ENCODE measurements at places on chromosomes 7 and 10. TPM values are rescaled to one million over a fixed set of nuclear protein-coding genes. Genes with fewer than 3 reads are reported as not detected.

DNA sequence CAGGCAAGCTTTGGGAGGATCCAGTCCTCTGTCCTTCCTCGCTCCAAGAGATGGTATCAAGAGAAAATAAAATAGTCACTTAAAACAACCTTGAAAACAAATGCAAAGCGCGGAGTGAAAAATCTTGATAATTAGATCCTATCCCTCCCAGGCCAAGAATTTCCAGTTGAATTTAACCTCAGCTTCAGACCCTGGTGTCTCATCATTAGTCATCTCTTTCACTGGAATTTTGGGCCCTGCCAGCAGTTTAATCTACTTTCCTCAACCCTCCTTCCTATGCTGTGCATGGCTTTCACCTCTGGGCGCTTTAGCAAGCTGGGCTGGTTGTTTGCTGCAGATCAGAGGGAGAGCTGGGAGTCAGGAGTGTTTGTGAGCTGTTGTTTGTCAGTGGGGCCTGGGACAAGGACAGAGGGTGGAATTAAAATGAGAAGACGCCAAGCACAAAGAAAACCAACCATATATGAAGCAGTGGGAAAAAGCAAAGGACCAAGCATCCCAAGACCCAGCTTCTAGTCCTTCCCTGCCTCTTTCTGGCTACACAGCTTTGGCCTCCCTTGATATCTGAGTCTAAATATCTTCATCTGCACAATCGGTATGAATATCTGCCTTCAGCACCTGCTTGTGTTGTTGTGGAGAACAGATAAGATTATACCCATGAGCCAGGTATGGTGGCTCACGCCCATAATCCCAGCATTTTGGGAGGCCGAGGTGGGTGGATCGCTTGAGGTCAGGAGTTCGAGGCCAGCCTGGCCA lies 13.5 kb downstream of the MYOF start:
- H3K4me1 ChIP-seq: peaks cover 54% of the 10 kb centered on the region
- peak overlapping the region; percentile 97 for H3K27ac ChIP-seq
- no peak for DNase-seq
- H3K27me3 ChIP-seq: no peaks in the 10 kb centered on the region
- H3K36me3 ChIP-seq: peaks cover 83% of the 10 kb centered on the region
- peak overlapping the region; percentile 43 for H3K4me3 ChIP-seq

GRCh38 chr10:107692072-107692471 lies 527.6 kb upstream of the SORCS1 start:
- H3K4me3 ChIP-seq: no peak overlapping the region
- no peak for DNase-seq
- no peak overlapping the region for H3K27ac ChIP-seq
- no peaks in the 10 kb centered on the region for H3K27me3 ChIP-seq
- H3K4me1 ChIP-seq: no peaks in the 10 kb centered on the region

DNA sequence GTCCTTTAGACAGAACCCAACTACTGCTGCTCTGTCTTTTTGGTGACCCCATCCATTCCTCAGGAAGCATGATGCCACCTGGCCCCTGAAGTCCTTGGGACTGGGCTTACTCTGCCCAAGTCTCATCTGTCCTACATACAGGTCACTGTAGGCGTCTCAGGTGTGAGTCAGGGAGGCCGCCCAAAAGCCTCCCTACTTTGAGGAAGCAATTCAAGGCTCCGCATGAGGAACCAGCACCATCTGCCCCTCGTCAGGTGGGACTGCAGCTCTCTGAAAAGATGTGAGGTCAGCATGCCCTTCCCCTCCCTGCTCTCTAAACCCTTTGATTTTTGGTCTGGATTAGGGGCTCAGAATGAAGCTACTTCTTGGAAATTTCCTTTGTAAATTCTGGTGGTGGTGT lies 354.8 kb downstream of the CXCL12 start:
- no peak overlapping the region for H3K27ac ChIP-seq
- no peaks in the 10 kb centered on the region for H3K36me3 ChIP-seq
- DNase-seq: no peak
- H3K27me3 ChIP-seq: peaks cover 10% of the 10 kb centered on the region

DNA sequence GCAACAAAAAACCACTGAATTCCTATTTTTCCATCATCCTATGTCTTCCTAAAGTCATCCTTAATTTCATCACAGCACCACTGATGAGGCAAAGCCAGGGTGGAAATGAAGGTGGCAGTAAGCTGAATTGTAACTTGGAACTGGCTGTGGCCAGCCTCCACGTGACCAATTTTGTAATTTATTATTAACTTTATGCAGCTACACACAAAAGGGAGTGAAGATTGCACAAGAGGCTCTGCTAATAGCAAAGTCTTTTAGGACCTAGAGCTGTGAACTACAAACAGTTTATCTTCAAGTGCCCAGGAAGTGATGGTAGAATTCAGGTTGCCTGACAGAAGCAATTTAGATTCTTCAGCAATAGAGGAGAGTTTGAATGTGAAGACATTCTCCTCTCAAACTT lies 176.4 kb downstream of the CCDC71L start:
- H3K4me3 ChIP-seq: no peak overlapping the region
- H3K27me3 ChIP-seq: no peaks in the 10 kb centered on the region
- DNase-seq: peak; percentile 47
- H3K4me1 ChIP-seq: peaks cover 51% of the 10 kb centered on the region
- H3K27ac ChIP-seq: peak overlapping the region; percentile 88
- H3K36me3 ChIP-seq: peaks cover 11% of the 10 kb centered on the region

DNA sequence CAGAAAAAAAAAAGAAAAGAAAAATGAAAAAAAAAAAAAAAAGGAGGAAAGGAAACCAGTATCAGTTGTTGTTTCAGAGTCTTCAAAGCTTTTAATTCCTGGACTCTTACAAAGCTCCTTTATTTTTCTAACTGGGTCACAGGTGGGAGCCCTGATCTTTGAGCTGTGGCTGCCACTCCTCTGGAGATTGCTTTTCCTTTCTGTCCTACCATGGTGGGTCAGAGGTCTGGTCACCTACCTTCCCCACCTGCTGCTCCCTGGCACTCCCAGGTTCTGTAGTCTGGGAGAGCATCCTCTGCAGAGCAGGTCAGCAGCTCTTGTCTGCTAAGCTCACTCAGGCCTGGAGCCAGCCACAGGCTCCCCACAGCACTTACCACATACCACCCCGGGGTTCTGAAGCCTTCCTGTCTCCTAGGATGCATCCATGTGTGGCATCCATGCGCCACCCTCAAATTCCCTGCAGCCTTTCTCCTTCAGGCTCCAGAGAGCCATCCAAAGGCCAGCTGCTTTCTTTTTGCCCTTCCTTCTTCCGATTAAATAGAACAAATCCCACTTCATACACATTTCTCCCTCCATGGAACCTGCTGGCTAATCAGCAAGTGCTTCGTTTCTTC lies 73.2 kb upstream of the TPK1 start:
- H3K27me3 ChIP-seq: no peaks in the 10 kb centered on the region
- no peak overlapping the region for H3K27ac ChIP-seq
- no peak overlapping the region for H3K4me3 ChIP-seq
- no peaks in the 10 kb centered on the region for H3K4me1 ChIP-seq
- H3K36me3 ChIP-seq: no peaks in the 10 kb centered on the region

GRCh38 chr7:20831956-20832355 lies 45.3 kb upstream of the SP8 start:
- H3K4me3 ChIP-seq: no peak overlapping the region
- no peak overlapping the region for H3K27ac ChIP-seq
- DNase-seq: no peak
- H3K4me1 ChIP-seq: no peaks in the 10 kb centered on the region
- H3K27me3 ChIP-seq: peaks cover 75% of the 10 kb centered on the region
- H3K36me3 ChIP-seq: no peaks in the 10 kb centered on the region

GRCh38 chr7:106629516-106629915 lies 31.4 kb downstream of the CCDC71L start:
- no peak overlapping the region for H3K27ac ChIP-seq
- no peak for DNase-seq
- H3K36me3 ChIP-seq: peaks cover 15% of the 10 kb centered on the region
- H3K27me3 ChIP-seq: no peaks in the 10 kb centered on the region

DNA sequence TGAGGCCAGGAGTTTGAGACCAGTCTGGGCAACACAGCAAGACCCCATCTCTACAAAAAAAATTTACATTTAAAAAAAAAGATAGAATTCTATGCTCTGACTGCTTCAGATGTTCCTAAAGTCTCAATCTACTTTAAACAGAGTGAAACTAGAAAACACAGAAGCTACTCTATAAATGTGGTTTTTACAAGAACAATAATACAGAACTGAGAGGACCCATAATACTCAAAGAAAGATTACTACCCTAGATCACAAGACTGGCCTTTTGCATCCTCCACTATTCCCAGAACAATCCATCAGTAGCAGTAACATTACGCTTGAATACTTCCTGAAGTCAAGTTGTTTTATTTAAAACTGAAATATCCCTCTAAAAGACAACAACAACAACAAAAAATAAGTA lies 119.4 kb downstream of the ZFAND4 start:
- no peak overlapping the region for H3K27ac ChIP-seq
- DNase-seq: no peak
- H3K36me3 ChIP-seq: no peaks in the 10 kb centered on the region
- no peaks in the 10 kb centered on the region for H3K27me3 ChIP-seq

GRCh38 chr7:22442187-22442881 lies 57.7 kb downstream of the STEAP1B start:
- DNase-seq: peak; percentile 30
- H3K27me3 ChIP-seq: no peaks in the 10 kb centered on the region
- peak overlapping the region; percentile 88 for H3K27ac ChIP-seq
- peaks cover 58% of the 10 kb centered on the region for H3K4me1 ChIP-seq

- H3K4me1 ChIP-seq: no peaks in the 10 kb centered on the region
- no peaks in the 10 kb centered on the region for H3K27me3 ChIP-seq
- no peak overlapping the region for H3K27ac ChIP-seq
- H3K36me3 ChIP-seq: peaks cover 25% of the 10 kb centered on the region
- DNase-seq: peak; percentile 73
Observed at GRCh38 chr10:70115948-70116682, 16.5 kb downstream of the AIFM2 start.

DNA sequence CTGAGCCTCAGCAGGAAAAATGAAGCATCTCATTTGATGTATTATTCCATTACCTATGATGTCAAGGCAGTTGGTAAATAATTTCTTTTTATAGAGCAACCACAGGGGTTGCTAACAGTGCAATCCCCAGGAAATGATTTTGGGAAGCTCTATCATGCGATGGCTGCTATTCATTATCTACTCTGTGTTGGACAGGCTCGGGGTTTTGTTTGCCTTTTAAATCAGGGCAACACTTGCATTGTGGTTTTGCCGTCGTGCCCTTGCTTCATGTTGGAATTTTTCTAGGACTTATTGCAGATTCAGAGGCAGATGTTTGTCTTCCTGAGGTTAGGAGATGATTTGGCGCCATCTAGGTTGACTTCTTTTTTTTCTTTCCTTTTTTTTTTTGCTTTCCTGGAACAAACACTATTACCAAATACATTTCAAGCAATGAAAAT lies 128.4 kb downstream of the BICC1 start:
- H3K27ac ChIP-seq: peak overlapping the region; percentile 43
- DNase-seq: peak; percentile 46
- H3K27me3 ChIP-seq: no peaks in the 10 kb centered on the region
- peaks cover 78% of the 10 kb centered on the region for H3K4me1 ChIP-seq
- H3K4me3 ChIP-seq: peak overlapping the region; percentile 29

- H3K36me3 ChIP-seq: peaks cover 3% of the 10 kb centered on the region
- H3K27ac ChIP-seq: no peak overlapping the region
- no peaks in the 10 kb centered on the region for H3K4me1 ChIP-seq
- H3K27me3 ChIP-seq: peaks cover 98% of the 10 kb centered on the region
- H3K4me3 ChIP-seq: no peak overlapping the region
Observed at GRCh38 chr7:1693991-1694524, 24.0 kb downstream of the ELFN1 start.

GRCh38 chr7:116511552-116512519 lies 12.3 kb downstream of the CAV2 start:
- H3K4me1 ChIP-seq: peaks cover 38% of the 10 kb centered on the region
- no peaks in the 10 kb centered on the region for H3K27me3 ChIP-seq
- peak overlapping the region; percentile 71 for H3K4me3 ChIP-seq
- H3K36me3 ChIP-seq: peaks cover 6% of the 10 kb centered on the region
- peak overlapping the region; percentile 57 for H3K27ac ChIP-seq

DNA sequence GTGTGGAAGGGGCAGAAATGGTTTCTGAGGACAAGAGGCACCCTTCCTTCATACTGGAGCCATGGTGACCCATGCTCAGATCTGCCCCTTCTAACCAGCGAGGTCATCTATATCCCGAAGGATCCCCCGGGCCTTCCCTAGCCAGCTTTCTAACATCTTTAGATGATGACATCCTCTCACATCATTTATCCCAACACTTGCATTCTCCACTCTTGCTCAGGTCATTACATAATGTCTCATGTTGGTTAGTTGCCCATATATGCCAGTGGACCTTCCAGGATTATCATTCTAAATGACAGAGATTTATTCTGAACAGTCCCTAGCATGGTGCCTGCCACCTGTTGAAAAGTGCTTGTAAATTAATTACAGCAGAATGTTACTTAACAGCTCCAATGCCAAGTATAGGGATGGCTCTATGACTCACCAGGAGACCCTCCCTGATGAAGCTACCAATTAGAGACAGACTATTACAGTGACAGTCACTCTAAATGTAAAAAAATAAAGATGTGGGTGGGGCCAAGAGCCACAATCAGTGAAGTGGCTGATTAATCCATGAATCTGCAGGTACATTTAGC lies 22.6 kb upstream of the ABLIM1 start:
- no peak for DNase-seq
- H3K4me1 ChIP-seq: peaks cover 53% of the 10 kb centered on the region
- peaks cover 6% of the 10 kb centered on the region for H3K36me3 ChIP-seq
- H3K27ac ChIP-seq: peak overlapping the region; percentile 39
- no peaks in the 10 kb centered on the region for H3K27me3 ChIP-seq

- no peak for DNase-seq
- no peak overlapping the region for H3K27ac ChIP-seq
- no peak overlapping the region for H3K4me3 ChIP-seq
- H3K36me3 ChIP-seq: no peaks in the 10 kb centered on the region
- no peaks in the 10 kb centered on the region for H3K27me3 ChIP-seq
Observed at GRCh38 chr7:79988653-79989052, 146.0 kb upstream of the GNAI1 start.

GRCh38 chr7:121126801-121127534 lies 138.5 kb downstream of the CPED1 start:
- no peak for DNase-seq
- H3K36me3 ChIP-seq: no peaks in the 10 kb centered on the region
- no peak overlapping the region for H3K4me3 ChIP-seq
- H3K27me3 ChIP-seq: no peaks in the 10 kb centered on the region

- H3K36me3 ChIP-seq: peaks cover 46% of the 10 kb centered on the region
- no peaks in the 10 kb centered on the region for H3K27me3 ChIP-seq
- H3K4me1 ChIP-seq: peaks cover 8% of the 10 kb centered on the region
- no peak for DNase-seq
Observed at GRCh38 chr10:96587264-96588059, 650 bp upstream of the TM9SF3 start.

GRCh38 chr7:41163991-41164390 lies 538.9 kb downstream of the INHBA start:
- no peak for DNase-seq
- no peak overlapping the region for H3K27ac ChIP-seq
- H3K27me3 ChIP-seq: no peaks in the 10 kb centered on the region
- H3K36me3 ChIP-seq: no peaks in the 10 kb centered on the region
- peaks cover 3% of the 10 kb centered on the region for H3K4me1 ChIP-seq
- no peak overlapping the region for H3K4me3 ChIP-seq

- H3K4me1 ChIP-seq: no peaks in the 10 kb centered on the region
- H3K27me3 ChIP-seq: no peaks in the 10 kb centered on the region
- DNase-seq: no peak
- H3K4me3 ChIP-seq: no peak overlapping the region
Observed at GRCh38 chr7:55426676-55427075, 61.5 kb downstream of the LANCL2 start.

H2BK1 gene
- not detected for total RNA-seq

MDFIC gene
- 12.5 TPM for total RNA-seq

ACADSB gene
- total RNA-seq: 8.7 TPM

CACUL1 gene
- total RNA-seq: 44.6 TPM

COL1A2 gene
- total RNA-seq: not detected

VWA2 gene
- 5.8 TPM for total RNA-seq

PON1 gene
- total RNA-seq: not detected

NKX2-3 gene
- total RNA-seq: not detected

SFRP4 gene
- total RNA-seq: not detected

FXYD4 gene
- total RNA-seq: not detected

C7orf33 gene
- not detected for total RNA-seq

TAC1 gene
- 2.8 TPM for total RNA-seq

PIP gene
- not detected for total RNA-seq

SPDYE8 gene
- total RNA-seq: not detected

All from Calu3 (cell line).